ENCODE measurements at places on chromosomes 5 and 9.

DNA sequence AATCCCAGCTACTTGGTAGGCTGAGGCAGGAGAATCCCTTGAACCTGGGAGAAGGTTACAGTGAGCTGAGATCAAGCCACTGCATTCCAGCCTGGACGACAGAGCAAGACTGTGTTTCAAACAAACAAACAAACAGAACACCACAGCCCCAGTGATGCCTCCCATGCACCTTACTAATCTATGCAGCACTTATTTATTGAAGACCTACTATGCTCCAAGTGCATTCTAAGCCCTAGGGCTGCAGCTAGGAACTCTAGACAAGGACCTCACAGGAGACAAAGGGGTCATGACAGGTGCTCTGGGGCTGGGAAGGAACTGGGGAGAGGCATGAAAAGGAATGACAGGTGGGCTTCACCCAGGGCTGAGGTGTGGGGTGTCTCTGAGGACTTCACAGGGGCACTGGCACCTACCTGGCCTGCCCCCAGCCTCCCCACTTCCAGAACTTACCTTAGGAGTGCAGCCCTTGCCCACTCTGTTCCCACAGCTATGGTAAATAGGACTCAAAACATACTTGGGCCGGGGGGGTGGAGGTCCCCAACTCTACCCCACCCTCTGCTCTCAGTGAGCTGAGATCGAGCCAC, 69.4 kb downstream of the C9orf50 start:
- DNase-seq: no peak

DNA sequence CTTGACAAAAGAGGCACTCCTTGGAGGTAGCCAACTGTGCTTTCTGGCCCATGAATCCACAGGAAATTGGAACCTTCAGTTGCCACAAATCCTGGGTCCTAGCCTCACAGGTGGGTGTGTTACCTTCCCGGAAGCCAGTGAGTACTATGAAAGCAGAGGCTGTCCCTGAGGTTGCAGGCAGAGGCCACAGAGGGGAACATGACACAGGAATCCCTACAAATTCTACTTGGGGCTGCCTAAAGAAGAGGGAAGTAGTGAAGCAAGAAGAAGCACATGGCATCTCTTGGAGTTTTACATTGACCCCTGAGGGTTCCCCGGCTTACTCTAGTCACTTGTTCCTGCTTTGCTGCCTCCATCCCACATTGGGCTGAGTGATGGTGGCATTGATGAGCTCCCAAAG, 2.6 kb downstream of the SLC22A5 start:
- no peak for DNase-seq

DNA sequence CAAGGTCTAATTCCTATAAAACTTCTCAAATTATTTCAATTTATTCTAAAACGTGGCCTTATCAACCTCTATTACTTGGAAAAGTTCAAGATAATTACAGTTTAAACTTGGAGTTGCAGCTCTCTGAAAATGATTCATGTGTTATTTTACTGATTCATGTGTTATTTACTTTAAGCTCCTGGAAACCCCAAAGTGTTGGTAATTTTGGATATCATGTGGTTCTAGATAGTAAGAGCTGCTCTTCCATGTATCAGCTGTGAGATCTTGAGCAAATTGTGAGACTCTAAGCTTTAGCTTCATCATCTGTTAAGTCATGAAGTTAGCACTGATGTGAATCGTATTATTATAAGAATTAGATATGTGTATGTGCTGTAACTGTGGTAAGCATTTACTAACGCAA, 749.2 kb downstream of the TLE4 start:
- peak; percentile 69 for DNase-seq

- peak; percentile 26 for DNase-seq
Measured at GRCh38 chr9:100020121-100020795, 78.5 kb downstream of the ERP44 start.

DNA sequence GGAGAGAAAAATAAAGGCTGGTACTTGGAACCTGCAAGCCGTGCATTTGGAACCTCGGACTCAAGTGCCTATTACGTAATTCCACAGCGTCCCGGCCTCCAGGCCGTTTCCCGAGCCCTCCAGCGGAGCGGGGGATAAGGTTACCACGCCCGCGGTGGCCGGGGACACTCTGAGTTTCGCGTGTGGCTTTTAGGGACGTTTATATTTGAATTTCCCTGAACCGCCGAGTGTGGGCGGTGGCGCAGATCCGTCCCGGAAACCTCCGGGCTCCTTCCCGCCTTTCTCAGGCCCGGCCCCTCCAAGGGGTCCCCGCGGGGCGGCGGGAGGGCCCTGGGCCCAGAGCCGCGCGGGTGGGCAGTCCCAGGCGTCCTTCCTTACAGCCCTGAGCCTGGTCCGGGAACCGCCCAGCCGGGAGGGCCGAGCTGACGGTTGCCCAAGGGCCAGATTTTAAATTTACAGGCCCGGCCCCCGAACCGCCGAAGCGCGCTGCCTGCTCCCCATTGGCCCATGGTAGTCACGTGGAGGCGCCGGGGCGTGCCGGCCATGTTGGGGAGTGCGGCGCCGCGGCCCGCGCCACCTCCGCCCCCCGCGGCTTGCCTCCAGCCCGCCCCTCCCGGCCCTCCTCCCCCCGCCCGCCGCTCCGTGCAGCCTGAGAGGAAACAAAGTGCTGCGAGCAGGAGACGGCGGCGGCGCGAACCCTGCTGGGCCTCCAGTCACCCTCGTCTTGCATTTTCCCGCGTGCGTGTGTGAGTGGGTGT, at the start of gene LMNB1:
Gene LMNB1 (plus strand): TSS at position 638 of the 758 bp plus-strand sequence. CDS start 373 bp downstream, outside the sequence.
- peak; percentile 95 for DNase-seq

DNA sequence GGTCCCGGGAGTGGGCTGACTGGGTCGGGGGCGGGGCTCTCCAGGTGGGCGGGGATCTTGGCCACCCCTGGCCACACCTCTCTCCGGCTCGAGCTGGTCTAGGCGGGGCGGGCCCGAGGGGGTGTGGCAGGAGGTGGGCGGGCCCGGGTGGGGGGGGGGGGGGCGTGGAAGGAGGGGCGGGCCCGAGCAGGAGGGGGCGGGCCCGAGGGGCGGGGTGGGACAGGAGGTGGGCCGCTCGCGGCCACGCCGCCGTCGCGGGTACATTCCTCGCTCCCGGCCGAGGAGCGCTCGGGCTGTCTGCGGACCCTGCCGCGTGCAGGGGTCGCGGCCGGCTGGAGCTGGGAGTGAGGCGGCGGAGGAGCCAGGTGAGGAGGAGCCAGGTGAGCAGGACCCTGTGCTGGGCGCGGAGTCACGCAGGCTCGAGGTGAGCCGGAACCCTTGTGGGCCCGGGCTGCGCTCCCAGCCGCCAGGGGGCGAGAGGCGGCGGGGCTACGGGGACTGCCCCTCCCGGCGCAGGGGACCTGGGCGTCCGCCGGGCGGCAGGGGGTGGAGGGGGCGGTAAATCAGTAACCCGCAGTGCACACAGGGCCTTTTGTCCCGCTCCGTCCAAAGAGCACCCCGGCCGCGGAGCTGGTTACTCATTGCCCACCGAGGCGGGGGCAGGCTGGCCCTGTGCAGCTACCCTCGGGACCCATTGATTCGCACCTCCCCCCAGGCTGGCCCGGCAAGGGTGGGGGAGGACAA, at the start of gene FGFR4:
Gene FGFR4 (plus strand): TSS at position 262 of the 744 bp plus-strand sequence. CDS start 2,688 bp downstream, outside the sequence.
- peak; percentile 67 for DNase-seq

GRCh38 chr9:74872619-74873233, 15.0 kb downstream of the TRPM6 start:
- no peak for DNase-seq

DNA sequence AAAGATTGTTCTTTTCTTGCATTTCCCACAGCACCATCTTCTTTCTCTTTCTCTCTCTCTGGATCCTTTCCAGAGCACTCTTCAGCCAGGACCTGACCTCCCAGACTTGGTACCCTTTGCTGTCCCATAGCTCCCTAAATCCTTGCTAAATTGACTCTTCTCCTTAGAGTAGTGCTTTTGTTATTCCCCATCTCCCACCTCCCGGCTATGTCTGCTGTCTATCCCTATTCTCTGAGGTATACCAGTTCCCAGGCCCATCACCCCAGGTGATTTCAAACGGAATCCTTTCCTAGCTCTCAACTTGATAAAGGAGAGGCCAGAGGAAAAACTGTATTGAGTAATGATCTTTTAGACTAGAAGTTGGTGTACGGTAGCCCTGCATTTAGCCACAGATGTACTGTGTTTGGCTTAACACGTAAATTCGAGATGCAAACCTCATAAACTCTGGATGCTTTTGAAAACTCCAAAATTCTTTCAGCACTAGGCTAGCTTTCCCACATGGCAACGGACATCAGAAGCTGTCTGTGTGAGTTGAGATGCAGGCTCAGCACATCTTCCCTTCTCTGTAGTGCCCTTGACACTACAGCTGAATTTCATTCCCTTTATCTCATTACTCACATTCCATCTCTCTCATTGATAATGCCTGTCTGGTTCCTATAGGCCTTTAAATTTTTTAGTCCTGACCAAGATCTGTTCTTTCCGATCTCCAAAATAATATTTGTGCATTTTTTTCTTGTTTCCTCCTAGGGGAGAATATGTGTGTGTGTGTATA, 320.8 kb upstream of the ITGA1 start:
- no peak for DNase-seq

DNA sequence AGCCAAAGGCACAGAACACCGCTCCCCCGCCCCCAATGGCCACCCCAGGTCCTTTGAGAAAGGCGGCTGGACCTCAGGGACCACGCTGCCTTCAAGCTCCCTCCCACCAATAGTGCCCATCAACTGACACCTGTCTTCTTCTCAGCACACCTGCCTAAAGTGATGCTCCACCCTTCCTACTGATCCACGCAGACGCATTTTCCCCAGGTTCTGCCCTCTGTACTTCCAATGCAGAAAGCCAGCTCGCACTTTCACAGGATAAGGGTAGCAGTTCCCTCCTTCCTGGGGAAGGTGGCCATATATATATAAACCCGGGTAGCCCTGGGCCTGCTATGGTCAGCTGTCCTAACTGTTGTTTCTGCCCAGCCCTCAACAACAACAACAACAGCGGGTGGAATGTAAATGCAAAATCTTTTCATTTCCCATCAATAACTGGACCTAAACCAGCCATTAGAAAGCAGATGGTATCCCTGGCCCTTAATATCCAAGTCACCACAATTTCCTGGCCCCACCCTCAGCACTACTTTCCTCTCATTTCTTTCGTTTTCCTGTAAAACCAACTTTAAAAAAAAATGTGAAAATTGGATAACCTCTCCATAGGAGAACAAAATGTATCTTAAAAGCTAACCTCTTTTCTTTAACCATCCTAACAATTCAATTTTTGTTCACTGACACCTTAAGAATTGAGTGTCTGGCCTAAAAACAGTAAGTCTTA, 1.7 kb downstream of the GOLM1 start:
- no peak for DNase-seq

GRCh38 chr5:143760131-143760505, 51.8 kb upstream of the HMHB1 start:
- DNase-seq: no peak

- DNase-seq: no peak
Measured at GRCh38 chr5:32138839-32139493, 35.2 kb downstream of the GOLPH3 start.

GRCh38 chr9:19162956-19163355, 35.7 kb upstream of the PLIN2 start:
- peak; percentile 67 for DNase-seq

DNA sequence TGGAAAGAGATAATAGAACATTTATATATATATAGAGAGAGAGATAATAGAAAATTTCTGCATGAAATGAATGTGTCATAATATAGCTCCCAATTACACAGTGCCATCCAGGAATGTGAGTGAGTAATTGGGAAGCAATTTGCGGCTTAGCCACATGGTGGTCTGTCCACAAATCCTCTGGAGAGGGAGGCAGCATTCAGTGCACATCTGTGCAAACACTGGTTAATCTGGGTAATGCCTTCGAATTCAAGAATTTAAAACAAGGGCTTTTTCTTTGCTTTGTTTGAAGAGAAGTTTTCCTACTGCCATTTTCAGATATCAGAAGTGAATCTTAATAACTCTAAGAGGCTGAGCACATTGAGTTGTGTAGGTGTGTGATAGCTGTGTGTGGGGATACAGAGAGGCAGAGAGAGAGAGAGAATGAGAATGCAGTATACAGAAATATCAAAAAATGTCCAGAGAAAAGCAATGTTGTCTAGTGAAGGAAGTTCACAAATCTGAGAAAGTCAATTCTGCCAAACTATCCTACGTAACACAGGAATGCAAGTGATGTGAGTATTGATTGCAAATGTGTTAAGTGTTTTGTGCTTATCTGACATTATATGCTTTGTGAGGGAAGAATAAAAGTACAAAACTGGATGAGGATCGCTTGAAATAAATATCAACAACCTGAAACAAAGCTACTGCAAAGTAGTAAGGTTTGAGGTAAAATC, 134.6 kb downstream of the EDIL3 start:
- DNase-seq: peak; percentile 90

GRCh38 chr9:76302947-76303550, 91.2 kb downstream of the RFK start:
- DNase-seq: peak; percentile 83

DNA sequence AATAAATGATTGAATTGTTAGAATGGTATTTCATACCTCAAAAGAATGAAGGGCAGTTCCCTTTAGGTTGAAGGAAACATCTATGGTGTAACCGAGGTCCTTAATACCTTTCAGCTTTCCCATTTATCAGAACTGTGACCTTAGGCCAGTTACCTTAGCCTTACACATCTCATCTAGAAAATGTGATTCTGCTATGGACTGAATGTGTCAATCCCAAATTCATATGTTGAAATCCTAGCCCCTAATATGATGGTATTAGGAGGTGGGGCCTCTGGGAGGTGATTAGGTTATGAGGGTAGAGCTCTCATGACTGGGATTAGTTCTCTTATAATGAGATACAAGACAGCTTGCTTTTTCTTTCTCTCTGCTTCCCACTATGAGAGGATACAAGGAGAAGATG, 441.9 kb downstream of the PLK2 start:
- no peak for DNase-seq

DNA sequence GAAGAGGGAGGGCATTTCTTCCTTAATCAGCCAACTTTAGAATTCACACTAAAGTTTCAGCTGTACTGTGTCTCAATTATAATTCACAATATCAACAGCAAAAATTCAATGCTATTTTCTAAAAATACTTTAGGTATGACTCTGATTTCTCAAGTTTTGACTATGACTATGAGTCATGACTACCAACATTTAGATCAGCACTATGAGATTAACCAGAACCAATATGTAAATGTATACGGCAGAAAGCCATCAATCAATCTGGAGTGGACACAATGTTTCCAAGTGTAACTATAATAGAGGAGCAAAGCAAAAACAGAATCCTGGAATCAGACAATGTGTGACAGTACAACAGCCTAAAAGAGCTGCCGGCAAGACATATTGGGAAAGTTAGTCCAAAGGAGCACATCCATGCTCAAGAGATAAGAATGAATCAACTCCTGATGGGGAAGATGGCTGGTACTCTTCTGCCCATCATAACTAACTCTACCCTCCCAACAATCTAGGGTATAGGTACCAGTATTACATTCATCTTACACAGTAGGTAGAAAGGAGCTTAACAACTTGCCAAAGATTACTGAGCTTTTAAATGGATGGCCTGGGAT, 294.4 kb downstream of the SEMA5A start:
- peak; percentile 48 for DNase-seq

GRCh38 chr5:112625689-112626438, 111.8 kb upstream of the APC start:
- no peak for DNase-seq

DNA sequence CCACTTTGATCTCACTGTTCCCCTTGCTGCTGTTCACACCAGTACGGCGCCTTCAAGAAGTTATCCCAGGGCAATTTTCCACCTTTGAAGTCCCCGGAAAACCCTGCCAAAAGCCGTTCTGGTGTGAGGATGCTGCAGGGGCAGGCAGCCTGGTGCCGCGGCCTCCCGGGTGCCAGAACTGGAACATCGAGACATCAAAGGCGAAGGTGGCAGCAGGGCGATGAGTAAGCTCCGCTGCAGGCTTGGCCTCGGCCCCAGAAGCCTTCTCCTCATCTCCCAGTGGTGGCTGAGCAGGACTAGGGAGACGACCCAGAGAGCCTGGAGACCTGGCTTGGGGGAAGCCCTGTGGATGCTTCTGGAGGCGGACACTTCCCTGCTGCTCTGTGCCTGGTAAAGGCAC, 115.3 kb upstream of the MSX2 start:
- DNase-seq: no peak
